ENCODE measurements at places on chromosomes 12 and 14.

GRCh38 chr14:51310505-51310944, 70.5 kb downstream of the TMX1 start:
- no peak for DNase-seq

DNA sequence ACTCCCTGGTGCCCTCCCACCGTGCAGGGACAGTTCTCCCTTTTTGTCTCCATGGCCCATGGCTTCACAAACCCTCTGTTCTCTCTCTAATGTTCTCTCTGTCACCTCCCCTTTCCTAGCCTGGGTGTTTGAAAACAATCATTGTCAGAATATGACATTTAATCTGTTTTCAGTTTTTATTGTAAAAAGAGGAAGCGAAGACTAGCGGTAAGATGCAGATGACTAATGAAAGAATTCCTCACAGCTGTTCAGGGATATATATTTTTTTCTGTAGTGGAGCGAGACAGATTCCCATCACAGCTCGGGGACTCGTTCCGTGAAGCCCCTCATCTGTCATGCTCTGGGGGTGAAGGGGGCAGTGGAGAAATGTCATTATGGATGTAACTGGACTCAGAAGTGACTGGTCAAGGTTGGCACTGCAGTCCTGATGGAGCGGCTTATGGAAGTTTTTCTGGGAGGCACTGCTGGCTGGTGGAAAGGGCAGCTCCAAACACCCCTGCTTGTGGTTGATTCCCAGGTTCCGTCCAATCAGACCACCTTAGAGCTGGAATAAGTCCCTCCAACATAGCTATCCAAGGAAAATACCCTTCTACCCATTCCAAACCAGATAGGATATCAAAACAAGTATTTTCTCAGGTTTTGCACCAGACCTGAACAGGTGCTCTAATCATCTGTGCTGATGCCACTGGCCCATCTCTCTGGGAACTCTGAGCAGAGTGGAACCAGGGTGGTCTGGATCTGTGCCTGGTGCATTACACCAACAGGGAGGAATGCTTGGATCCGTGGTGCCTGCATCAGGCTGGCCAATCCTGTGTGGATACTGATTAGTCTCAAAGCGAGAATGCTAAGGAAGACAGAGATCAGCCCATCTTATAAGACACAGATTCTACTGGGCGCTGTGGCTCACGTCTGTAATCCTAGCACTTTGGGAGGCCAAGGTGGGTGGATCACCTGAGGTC, 84.7 kb downstream of the GPATCH2L start:
- peak; percentile 37 for DNase-seq

DNA sequence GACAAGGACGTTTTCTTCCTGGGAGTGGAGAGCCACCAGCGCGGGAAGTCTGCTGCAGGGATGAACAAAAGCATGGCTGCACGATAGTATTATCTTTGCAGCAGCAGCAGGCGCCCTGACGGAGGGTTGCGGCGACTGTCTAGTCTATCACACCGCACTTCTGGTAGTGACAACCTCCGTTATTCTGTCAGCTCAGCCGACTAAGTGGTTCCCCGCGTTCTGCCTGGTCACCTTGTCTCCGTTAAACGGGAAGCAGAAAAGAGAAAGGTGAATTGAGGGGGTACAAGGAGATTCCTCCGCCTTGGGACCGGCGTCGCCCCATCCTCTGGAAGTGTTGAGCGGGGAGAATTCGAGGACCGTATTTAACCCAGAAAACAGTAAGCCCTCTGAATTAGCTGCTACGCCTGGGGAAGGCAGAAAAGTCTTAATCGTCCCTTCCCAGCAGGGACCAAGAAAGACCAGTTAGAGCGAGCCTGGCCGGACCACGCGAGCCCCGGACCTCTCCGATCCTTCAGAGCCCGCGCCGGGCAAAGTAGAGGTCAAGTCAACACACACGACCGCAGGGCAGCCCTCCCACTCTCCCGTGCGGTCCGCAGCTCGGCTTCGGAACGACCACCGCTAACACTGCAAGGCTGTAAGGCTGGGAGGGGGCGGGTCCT, 536 bp upstream of the DAAM1 start:
- DNase-seq = no peak

- no peak for DNase-seq
Observed at GRCh38 chr14:60686865-60687264, 37.3 kb downstream of the SIX4 start.

GRCh38 chr12:54368025-54368708, 3.9 kb upstream of the GPR84 start:
- DNase-seq = no peak

- no peak for DNase-seq
Observed at GRCh38 chr14:57389646-57390036, 745 bp upstream of the NAA30 start.

DNA sequence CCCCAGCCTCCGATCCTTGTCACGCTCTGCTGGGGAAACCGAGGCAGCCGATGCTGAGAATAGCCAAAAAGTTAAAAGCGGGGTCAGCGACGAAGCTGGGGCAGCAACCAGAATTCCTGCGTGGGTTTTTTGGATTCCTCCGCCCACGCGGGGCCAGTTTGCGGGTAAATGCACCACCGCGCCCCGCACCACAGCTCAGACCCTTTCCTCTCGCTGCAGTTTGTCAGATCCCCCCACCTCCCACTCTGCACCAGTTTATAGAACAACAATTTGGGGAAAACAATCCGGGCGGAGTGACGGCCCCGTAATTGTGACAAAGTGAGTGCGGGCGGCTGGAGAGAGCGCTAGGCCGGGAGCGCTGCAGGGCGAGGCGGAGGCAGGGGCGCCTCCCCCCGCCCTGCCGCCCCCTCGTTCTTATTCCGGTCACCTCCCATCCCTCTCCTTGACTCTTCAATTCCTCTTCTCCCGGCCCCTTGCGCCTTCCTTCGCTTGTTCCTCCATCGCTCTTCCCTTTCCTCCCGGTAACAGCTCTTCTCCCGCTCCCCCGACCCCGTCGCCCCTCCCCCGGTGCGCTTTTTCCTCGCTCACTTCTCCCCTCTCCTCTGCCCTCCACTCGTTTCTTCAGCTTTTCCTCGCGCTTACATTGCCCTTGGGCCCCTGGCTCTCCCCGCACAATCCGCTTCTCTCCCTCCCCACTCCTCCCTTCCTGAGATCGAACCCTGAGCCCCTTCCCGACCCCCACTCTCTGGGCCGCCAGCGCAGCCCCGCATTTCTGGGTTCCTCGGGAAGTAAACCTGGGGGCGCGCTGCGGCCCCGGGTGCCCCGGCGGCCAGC, 646 bp upstream of the DNAJC22 start:
- DNase-seq = no peak

DNA sequence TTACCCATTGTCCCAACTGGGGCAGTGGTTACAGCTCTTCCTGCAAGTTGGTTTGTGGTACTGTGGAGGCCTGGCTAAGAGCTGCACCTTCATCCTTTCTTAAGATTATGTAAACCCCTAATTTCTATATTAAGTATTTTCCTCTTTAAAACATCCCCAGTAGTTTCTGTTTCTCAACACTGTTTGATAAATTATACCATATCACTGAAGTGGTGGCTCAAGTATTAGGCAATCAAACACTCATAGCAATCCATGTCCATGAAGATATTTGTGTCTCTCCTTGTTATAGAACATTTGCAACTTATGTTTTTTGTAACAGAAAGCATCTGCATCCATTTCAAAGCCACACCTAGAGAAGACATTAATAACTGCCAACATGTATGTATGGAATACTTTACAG, 31.8 kb downstream of the ATXN3 start:
- no peak for DNase-seq

DNA sequence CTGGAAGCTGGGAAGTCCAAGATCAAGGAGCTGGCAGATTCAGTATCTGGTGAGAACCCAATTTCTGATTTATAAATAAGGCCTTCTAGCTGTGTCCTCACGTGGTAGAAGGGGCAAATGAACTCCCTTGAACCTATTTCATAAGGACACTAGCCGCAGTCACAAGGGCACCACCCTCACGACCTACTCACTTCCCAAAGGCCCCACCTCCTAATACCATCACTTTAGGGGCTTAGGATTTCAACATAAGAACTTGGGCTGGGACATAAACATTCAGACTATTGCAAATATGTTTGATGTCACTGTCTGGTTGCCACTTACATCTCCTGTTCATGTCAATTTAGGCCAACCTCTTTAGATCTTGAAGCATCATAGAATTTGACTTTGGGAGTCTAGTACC, 10.8 kb upstream of the CNIH1 start:
- no peak for DNase-seq

DNA sequence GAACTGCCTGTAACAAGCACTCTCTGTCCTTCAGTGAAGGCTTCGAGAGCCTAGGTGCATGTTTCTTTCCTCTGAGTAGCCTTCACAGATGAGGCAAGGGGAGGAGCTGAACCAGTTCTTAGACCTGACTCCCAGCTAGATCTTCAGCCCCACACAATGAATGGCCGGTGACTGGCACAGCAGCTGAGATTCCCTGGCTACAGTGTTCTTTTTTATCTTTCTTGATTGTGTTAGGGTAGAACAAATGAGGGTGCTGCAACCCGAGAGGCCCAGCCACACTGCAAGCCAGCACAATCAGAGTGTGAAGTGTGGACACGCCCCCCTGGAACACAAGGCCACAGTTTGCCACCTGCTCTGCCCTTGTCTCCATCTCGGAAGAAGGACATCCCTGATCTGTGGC, 19.1 kb upstream of the COL2A1 start:
- no peak for DNase-seq

DNA sequence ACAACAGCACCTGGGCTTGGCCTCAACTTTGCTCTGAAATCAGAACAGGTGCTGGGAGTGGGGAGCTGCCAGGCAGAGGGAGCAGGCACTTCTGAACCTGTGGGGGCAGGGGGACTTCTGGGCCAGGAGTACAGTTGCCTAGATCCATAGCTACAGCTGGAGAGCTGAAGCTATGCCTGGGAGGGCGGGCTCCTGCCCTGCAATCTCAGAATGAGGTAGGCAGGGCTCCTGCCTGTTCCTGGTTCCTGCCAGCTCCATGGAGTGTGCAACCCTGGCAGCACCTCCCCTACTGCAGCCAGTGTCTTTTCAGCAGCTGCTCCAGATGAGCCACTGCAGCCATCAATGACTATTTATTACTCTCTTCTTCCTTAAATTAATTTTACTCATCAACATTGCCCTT, 62.1 kb upstream of the NAV3 start:
- no peak for DNase-seq

DNA sequence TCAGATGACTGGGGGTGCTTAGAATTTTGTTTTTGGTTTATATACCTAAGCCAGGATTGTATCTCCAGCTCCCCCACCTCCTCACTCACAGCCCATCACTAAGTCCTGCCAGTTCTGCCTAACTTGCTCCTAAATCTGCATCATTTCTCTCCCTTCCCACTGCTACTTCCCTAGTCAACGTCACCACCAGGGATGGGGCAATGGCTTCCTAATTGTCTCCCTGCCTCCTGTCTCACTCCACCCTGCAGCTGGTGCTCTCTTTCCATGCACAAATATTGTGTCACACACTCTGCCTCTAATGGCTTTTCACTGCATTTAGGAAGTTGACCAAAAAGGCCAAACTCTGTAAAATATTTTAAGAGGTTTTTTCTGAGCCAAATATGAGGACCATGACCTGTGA, 11.5 kb downstream of the OAS2 start:
- no peak for DNase-seq

- no peak for DNase-seq
Observed at GRCh38 chr12:80282761-80283160, 161.3 kb upstream of the PTPRQ start.

GRCh38 chr12:51897181-51897580, 9.3 kb downstream of the ANKRD33 start:
- DNase-seq = no peak

DNA sequence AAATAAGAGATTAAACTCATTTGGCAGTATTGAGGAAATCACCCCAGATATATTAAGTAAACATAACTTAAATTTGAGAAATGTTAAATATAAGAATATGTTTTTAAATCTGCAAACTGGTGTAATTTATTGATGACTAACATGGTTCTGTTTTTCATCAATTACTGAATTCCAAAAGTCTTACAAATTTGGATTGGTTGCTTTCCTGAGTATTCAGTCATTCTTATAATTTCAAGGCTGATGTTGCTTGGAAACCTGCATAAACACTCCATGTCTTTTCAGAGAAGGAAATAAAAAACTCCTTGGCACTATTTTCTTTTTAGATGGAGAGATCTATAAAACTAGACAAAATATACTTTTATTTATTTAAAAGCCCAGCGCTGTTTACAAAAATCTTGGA, 71.7 kb downstream of the NOVA1 start:
- DNase-seq = no peak

DNA sequence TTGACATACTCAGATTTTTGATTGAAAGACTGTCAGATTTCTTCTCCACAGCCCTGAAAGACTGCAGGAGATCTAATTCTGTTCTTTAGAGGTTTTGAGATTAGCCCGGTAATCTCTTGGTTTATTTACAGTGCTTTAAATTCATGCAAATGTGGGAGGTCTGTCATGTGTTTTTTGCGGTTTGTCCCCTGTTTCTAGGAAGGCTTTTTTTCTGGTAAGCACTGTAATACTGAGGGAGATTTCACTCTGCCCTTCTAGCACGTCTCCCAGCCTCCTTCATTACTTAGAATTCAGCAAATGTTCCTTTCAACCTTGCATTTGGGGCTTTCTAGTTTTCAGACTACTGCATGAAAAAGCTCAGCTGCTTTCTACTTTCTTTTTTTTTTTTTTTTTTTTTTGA, 31.1 kb downstream of the GPHN start:
- no peak for DNase-seq

DNA sequence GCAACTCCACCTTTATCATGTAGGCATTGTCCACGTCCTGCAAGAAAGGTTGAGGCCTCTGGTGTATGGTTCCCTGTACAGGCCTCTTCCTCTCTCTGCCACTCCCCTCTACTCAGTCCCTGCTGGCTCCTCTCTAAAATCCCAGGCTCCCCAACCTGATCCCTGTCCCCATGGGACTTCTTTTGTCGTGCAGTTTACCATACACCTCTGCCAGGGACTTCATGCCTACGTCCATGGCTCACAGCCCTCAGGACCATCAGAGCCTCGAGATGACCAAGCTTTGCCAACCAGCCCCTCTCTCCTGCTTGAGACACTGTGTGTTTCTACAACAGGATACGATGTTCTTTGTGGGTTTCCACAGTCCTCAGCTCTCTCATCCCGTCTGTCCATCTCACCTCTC, 2.9 kb downstream of the KRT2 start:
- no peak for DNase-seq

DNA sequence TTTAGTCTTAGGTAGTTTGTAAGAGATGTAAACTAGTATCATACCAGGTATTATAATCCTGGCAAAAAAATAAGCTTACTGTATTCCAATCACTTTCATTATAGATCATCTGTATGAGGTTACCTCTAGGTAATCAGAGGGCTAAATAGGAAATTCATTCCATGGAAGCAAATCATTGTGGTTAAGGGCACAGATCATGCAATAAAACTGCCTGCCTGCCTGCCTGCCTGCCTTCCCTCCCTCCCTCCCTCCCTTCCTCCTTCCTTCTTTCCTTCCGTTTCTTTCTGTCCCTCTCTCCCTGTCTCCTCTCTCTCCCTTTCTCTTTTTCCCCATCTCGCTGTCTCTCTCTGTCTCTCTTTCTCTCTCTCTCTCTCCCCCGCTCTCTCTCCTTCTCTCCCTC, 3.2 kb upstream of the CLEC9A start:
- no peak for DNase-seq

DNA sequence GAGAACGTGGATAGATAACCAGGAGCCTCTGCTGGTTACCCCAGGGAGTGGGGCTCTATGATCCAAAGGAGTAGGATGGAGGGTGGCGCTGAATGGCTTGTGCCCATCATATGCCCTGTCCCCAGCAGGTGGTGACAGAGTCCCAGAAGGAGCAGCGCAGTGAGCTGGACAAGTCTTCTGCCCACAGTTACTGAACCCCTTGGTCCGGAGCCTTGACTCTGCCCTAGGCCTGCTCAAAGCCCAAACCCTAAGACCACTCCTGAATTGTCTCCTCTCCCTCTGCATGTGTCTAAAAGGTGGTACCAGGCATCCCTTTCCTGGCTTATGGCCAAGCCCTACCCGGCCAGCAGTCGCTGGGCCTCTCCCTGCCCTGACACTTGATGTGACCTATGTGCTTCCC, 3.2 kb downstream of the PRPH start:
- DNase-seq = no peak

Data from GM19239 (cell line).